Ascending aorta (tissue), 2 donors: ENCODE measurements at places on chromosomes 3 and 15.

- DNase-seq = no peak
- H3K36me3 ChIP-seq = no peaks in the 10 kb centered on the region
- no peaks in the 10 kb centered on the region for H3K27me3 ChIP-seq
- no peaks in the 10 kb centered on the region for H3K4me1 ChIP-seq
- no peak overlapping the region for H3K27ac ChIP-seq
- no peak overlapping the region for H3K4me3 ChIP-seq
Observed at GRCh38 chr15:46296797-46297196, 662.0 kb downstream of the SQOR start.

DNA sequence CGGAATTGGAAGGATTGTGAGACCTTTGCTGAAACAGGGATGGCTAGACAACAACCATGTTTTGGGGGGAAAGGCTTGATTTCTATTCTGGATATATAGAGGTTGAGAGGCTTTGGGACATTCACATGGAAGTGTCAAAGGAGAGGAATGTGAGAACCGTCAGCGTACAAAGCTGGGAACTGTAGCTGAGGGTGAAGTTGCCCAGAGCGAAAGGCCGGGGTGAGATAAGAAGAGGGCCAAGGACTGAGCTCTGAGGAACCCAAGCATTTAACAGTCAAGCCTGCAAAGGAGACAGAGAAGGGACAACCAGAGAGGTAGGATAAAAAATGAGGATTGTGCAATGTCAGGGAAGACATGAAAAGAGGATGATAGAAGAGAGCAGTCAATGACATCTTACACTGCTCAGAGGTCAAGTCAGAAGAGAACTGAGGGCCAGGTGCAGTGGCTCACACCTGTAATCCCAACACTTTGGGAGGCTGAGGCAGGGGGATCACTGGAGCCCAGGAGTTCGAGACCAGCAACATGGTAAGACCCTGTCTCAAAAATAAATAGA lies 41.5 kb upstream of the RAF1 start:
- H3K4me3 ChIP-seq = no peak overlapping the region
- H3K36me3 ChIP-seq = no peaks in the 10 kb centered on the region
- DNase-seq = no peak
- no peaks in the 10 kb centered on the region for H3K4me1 ChIP-seq
- H3K27ac ChIP-seq = no peak overlapping the region

DNA sequence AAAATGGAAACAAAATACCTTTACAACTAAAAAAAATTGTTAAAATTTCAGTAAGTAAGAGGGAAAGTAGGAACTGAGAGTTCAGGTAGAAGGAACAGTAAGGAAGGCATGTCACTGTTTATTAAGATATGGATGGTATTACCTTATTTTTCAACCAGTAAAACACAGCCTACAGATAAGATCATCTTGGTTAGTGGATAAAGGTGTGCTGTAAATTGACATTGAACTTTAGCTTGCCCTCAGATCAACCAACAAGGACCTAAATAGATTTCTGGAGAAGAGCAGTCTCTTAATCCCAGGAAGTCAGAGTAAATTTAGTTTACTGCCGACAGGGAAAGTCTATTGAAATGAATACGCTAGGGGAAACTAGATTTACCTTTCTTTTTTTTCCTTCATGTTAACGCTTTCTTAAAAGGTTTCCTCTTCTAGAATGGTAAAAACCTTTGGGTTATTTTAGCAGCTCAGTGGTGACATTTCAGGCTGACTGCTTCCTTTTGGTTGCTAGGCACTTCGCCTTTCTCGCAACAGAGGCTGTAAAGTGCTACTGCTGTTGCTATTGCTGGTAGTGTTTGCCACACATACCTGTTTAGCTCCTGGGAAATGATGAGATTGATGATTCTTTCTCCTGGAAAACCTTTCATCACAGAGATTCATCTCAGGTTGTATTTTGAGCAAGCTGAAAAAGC lies 12.9 kb downstream of the DZIP3 start:
- H3K36me3 ChIP-seq = no peaks in the 10 kb centered on the region
- H3K4me1 ChIP-seq = no peaks in the 10 kb centered on the region
- no peak overlapping the region for H3K27ac ChIP-seq
- no peaks in the 10 kb centered on the region for H3K27me3 ChIP-seq
- no peak overlapping the region for H3K4me3 ChIP-seq
- no peak for DNase-seq

GRCh38 chr3:138033202-138033691 lies 23.3 kb downstream of the CLDN18 start:
- no peaks in the 10 kb centered on the region for H3K27me3 ChIP-seq
- peaks cover 4% of the 10 kb centered on the region for H3K36me3 ChIP-seq
- H3K4me1 ChIP-seq = no peaks in the 10 kb centered on the region
- DNase-seq = no peak

GRCh38 chr15:89074402-89075012 lies 13.7 kb upstream of the ABHD2 start:
- no peaks in the 10 kb centered on the region for H3K27me3 ChIP-seq
- no peak overlapping the region for H3K4me3 ChIP-seq
- no peak overlapping the region for H3K27ac ChIP-seq
- DNase-seq = no peak
- no peaks in the 10 kb centered on the region for H3K4me1 ChIP-seq

DNA sequence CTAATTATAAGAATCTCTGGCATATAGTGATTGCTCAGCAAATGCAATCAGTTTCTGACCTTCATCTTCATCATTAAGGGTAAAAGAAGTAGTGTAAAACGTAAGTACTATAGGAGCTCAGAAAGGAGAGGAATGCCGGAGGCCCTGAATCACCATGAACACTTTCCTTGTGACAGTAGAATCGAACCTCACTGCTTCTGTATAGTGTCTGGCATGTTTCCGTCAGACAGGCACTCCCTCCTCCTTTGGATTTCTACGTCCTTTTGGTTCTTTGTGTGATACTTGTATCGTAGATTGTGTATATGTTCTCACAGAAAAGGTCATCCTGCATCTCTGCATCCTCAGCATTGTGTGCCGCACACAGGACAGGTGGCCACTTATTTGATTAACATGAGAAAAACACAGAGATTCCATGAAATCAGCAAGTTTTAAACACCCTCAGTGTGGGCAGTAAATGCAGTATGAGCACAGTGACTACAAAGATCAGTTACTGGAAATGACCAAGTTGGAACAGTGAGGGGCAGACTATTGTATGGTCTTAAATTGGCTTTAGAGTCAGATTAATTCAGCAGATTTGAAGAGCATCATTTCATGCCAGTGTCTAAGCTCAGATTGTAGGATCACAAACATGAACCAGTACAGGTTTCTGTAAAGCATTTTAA lies 234.5 kb downstream of the UBE2E2 start:
- H3K4me3 ChIP-seq = no peak overlapping the region
- no peaks in the 10 kb centered on the region for H3K36me3 ChIP-seq
- no peaks in the 10 kb centered on the region for H3K27me3 ChIP-seq
- no peaks in the 10 kb centered on the region for H3K4me1 ChIP-seq
- H3K27ac ChIP-seq = no peak overlapping the region

- H3K4me1 ChIP-seq = no peaks in the 10 kb centered on the region
- DNase-seq = no peak
- no peak overlapping the region for H3K4me3 ChIP-seq
- no peaks in the 10 kb centered on the region for H3K27me3 ChIP-seq
- peaks cover 5% of the 10 kb centered on the region for H3K36me3 ChIP-seq
Observed at GRCh38 chr15:64067564-64068030, 21.3 kb upstream of the DAPK2 start.

DNA sequence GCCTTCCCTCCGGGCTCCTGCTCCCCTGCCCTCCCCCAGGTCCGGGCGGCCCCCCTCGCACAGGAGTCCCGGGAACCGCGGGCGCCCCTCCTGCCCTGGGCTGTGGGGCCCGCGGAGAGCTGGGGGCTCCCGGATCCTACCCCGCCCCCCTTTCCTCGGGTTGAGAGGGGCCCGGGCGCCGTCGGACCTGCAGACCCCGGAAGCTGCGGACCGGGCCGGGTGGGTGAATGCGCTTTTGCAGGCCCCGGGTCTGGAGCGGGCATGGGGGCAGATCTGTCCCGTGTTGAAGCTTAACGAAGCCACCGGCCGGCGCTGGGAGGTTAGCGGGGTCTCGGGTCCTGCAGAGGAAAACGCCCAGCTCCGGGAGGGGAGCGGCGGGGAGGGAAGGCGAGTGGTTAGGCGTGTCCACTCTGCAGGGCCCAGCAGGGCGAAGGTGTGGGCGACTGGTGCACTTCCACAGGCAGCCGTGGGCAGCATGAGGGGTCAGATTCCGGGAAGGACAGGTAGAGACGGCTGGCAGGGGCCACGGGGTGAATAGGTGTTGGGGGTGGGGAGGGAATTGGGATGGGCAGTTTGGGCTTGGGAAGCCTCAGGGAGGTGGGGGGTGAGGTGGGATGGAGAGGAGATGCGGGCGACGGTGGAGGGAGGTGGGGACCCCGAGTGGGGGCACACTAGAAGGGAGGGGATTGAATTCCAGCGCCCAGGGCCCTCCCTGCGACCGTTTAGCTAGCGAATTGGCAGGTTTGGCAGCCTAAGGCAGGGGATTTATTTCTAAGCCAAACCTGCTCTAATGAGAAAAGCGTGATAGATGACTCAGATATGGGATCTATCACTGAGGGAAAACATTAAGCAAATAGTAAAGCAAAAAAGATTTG lies 635 bp downstream of the CD276 start:
- peaks cover 13% of the 10 kb centered on the region for H3K4me1 ChIP-seq
- H3K36me3 ChIP-seq = no peaks in the 10 kb centered on the region

GRCh38 chr3:184002469-184002868 lies 15.2 kb downstream of the ABCC5 start:
- no peak overlapping the region for H3K27ac ChIP-seq
- no peak for DNase-seq
- H3K36me3 ChIP-seq = no peaks in the 10 kb centered on the region
- no peaks in the 10 kb centered on the region for H3K27me3 ChIP-seq
- H3K4me1 ChIP-seq = no peaks in the 10 kb centered on the region
